ENCODE measurements at places on chromosomes 12 and 14.

- DNase-seq: no peak
These were observed 19.3 kb downstream of the GXYLT1 start for GRCh38 chr12:42125388-42125767.

- no peak for DNase-seq
These were observed 33.1 kb upstream of the SLC35F4 start for GRCh38 chr14:57898837-57899572.

- no peak for DNase-seq
These were observed 908.8 kb downstream of the VRK1 start for GRCh38 chr14:97705976-97706375.

DNA sequence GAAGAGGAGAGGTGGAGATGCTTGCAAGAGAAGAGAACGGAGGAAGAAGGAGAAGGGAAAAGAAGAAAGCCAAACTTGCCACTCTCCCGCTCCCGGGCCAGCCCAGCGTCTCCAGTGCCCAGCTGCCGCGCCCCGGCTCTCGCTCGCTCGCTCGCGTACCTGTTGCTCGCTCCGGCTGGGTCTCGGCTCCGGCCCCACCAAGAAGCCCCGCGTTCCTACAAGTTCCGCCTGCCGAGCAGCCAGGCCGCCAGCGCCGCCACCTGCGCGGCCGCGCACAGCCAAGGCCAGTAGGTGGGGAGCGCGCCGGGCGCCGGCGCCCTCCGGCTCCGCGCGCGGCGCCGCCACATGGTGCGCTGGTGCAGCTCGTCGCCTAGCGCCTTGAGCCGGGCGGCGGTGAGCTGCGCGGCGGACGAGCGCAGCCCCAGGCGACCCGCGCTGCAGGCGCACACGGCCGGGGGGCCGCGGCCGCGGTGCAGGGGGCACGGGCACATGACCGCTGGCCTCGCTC is 370 bp downstream of the HRK start:
- DNase-seq: peak; percentile 67

GRCh38 chr14:22579236-22579635 is 9.8 kb downstream of the DAD1 start:
- no peak for DNase-seq

DNA sequence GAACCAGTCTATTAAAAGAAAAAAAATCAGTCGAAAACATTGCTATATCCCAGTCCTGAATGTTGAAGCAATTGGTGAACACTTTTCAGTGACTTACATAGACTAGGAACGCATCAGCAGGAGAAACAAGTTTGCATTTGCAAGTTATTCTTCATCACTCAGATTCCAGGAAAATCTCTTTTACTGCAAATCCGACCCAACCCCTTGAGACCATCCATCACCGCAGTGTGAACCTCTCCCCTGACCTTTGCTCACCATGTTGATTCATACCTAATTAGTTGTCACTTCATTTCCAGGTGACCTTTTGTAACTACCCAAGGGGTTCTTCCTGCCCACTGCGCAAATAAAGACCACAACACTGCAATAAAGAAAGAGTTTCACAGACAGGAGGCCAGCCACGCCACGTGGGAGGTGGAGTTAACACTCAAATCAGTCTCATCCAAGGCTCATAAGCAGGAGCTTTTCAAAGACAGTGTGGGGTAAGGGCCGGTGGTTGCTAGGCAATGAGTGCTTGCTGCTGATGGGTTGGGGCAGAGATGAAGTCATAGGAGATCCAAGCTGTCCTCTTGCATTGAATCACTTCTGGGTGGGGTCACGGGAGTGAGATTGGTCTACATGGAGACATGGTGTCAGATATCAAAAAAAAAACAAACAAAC is 241.3 kb upstream of the TMEM132C start:
- no peak for DNase-seq

DNA sequence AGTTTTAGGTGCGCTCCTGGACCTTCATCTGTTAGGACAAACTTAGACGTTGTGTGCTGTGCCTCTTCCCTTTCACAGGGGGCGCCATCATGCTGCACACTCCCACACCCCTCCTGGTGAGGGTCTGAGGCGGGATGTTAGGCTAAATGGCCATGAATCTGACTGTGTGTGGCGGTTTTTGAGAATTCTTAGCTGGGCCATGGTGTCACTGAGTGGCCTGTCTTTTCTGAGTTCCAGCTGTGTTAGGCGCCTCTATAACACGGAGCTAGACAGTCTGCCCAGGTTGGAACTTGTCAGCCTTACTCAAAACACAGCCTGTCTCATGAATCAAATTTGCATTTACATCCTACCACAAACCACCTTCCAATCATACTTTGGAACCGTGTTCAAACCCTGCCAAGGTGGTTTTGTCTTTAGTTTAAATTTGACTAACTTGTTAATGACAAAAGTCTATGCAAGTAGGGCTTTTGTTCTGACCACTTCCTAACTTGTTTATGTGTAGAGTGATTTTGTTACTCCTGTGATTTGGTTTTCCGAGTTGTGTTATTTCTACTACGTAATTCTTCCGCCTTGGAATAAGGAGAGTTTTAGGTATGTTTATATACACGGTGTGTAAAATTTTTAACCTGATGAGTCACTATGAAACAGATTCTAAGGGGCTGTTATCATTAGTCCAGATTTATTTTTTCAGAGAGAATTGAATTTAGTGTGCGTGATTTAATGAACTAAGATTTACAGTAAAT is 19.6 kb downstream of the ACVR1B start:
- no peak for DNase-seq

- no peak for DNase-seq
These were observed 1.3 kb upstream of the PTGDR start for GRCh38 chr14:52266179-52266578.

GRCh38 chr14:94764573-94764972 is 5.3 kb downstream of the GSC start:
- DNase-seq: no peak

DNA sequence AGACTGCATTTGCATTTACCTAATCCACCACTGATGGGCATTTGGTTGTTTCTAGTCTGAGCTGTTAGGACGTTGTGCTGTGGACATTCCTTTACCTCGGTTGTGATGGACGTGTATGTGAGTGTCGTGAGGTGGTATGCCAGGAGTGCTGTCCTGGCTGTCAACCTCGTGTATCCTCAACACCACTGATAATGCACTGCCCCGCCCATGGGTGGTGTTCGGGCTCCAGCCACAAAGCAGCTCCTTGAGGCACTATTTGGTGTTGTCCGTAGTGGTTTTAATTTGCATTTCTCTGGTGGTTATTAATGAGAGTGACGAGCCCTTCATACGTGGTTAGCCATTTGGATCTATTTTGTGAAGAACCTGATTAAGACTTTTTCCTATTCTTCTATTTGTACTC is 87.6 kb downstream of the PPP2R5C start:
- no peak for DNase-seq
